AG10803 (cell line): ENCODE measurements at places on chromosomes 6 and 20.

DNA sequence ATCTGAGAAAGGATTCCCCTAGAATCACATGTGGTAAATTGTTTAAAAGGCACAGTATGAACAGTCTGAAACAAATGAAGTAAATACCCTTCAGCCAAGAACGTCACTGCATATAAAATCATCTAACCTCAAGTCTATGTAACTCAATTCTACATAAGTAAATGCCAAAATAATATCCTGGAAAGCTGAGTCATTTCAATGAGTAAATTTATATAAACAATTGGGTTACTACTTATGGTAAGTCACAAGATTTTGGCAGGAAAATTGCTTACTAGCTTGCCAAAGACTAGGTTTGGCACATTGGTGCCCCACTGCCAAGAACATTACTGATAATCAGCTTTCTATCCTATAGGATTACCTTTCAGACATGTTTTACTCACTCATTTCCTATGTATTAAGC, 8.4 kb downstream of the GMDS start:
- peak; percentile 62 for DNase-seq

DNA sequence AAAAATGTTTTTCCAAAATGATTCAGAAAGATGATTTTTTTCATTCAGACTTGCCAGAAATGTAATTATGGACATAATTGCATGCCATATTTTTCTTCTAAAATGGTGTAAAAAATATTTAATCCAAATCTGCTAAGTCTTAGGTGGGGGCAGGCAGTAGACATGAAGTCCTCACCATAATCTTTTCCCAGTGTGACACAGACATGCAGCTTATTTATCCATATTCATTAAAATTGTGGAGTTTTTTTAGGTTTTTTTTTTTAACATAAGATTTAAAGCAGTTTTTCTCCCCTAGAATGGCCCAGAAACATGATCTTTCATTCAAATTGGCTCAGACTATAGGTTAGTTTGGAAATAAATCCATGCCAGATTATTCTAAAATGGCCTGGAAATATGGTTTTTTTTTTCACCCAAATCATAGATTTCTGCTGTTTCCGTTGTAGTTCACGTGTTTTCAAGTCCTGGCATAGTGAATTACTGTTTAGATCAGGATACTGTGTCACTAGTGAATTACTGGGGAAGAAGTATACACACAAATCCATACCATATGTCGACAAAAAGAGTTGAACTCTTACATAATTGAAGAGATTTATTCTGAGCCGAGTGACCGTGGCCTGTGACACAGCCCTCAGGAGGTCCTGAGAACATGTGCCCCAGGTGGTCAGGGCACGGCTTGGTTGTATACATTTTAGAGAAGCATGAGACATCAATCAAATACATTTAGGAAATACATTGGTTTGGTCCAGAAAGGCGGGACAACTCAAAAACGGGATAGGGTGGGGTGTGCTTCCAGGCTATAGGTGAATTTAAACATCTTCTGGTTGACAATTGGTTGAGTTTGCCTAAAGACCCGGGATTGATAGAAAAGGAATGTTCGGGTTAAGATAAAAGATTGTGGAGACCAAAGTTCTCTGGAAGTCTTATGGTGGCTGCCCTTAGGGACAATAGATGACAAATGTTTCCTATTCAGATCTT, 33.9 kb downstream of the ZNF133 start:
- DNase-seq = no peak

DNA sequence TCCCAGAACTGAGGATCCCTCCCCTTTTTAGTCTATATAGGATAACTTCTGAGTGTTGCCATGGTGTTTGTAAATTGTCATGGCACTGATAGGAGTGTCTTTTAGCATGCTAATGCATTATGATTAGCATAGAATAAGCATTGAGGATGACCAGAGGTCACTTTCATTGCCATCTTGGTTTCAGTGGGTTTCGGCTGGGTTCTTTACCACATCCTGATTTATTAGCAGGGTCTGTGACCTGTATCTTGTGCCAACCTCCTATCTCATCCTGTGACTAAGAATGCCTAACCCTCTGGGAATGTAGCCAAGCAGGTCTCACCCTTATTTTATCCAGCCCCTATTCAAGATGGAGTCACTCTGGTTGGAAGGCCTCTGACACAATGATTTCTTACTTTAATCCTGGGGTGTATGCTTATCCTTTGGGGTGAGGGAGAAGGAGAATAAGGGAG, 19.6 kb downstream of the WFDC2 start:
- no peak for DNase-seq

DNA sequence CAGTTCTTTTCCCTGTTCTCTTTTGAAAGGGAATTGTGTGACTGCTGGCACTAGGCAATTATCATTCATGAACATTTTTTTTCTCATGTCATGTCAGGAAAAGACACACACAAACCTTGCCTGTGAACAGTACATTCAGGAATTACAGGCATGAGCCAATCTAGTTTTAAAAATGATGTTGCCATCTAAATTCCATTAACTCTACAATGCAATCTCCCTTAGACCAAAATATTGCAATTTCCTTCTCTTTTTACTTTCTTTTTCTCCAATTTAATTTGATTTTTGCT, 127.5 kb upstream of the STMND1 start:
- peak; percentile 66 for DNase-seq
